Choroid plexus epithelial cell (primary cell): ENCODE measurements at places on chromosomes 12 and 14.

GRCh38 chr14:21092273-21093011 lies 6.0 kb downstream of the ZNF219 start:
- DNase-seq, result peak; percentile 82

GRCh38 chr12:66387117-66387516 lies 84.8 kb downstream of the HELB start:
- DNase-seq, result peak; percentile 12

- DNase-seq, result peak; percentile 2
These were observed 9.5 kb downstream of the ZNF891 start for GRCh38 chr12:133120385-133121191.

DNA sequence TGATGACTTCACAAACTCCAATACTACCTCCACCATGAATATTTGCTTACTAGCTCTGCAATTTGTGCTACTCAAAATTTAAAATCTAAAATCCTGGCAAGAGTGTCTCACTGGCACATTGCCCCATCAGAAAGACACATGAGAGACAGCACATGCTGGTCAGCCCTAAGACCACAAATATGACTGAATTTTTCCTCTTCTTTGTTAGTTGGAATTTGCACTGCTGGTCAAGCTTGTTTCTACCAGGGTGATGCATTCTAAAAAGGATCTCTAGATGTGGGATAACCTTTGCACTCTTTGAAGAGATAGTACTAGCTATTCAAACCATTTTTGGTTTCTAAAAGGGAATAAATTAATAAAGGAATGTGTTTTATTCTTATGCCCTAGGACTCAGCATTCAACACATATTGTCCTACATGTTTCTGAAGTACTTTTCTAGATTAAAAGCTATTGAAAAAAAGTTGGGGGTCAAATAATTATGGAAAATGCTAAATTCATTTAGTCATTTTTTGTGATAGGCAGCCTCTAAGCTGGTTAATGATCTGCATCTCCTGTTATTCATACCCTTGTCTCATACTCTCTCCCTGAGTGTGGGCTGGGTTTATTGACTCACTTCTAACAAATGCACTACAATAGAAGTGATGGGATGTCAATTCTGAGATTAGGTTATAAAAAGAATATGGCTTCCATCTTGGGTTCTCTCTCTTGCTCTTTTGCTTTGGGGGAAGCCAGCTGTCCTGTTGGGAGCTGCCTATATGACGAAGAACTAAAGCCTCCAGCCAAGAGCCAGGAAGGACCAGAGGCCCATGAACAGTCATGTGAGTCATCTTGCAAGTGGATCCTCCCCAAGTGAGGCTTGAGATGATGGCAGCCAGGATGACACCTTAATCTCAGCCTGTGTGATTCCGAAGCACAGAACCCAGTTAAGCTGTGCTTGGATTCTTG lies 211.5 kb upstream of the CRY1 start:
- DNase-seq, result peak; percentile 19

- no peak for DNase-seq
These were observed 404.3 kb downstream of the BCL11B start for GRCh38 chr14:98867726-98868125.

DNA sequence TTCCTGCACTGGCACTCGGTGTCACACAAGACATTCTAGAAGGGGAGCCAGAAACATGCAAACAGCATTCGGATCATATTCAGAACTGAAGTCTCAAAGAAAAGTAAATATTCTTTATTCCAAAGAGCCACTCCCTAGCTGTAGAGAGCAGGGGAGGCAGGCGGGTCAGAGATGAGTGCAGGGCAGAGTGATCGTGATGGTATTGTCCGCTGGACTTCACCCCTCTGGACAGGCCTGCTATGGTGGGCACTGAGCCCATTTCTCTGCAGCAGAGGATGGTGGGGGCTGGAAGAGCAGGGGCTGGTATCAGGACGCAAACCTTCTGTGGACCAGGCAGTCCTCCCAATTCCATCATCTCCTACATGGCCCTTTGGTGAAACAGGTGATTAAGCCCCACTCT lies 25.6 kb downstream of the IRF2BPL start:
- DNase-seq, result no peak

DNA sequence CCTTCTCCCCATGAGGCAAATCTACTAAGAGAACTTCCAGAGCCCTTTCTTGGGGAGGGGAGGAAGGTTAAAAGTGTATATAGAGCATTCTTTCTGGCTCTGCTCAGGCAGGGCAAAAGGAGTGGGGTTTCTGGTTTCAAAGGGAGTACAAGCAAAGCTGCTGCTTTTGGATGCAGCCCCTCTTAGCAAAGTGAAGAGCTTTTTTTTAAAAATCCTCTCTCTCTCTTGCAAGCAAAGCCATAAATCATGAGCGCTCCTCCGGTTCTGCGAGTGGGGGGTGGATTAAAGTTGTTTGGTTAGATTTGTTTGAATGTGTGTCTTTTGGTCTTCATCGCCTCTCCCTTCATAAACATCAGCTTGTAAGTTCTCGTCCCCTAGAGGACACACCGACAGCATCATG lies 546.6 kb upstream of the TBX3 start:
- DNase-seq, result no peak

- no peak for DNase-seq
These were observed 14.6 kb upstream of the EIF5 start for GRCh38 chr14:103319422-103319821.

DNA sequence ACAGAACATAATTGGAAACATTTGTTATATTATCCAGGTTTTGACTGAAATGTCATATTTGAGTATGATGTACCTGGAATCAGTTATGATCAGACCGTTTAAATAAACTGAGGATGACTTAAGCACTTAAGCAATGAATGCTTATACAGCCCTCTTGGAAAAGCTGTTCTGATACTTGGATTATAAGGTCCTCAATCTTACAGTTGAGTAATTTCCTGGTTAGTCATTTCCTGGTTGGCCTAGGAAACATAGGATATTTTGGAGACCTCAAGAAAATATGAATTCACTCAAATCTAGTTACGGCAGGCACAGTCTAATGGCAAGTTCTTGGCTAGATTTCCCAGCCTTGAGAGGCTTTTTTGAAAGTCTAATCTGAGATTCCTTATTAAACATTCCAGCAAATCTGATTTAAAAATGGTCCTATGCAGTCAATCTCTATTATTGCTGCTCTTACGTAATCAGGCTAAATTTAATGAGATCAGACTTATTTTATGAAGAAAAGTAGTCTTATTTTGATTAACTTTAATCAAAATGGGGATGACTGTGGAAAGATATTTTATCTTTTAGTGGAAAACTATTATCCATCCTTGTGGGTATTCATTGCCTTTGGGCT lies 447.2 kb downstream of the SNAPC1 start:
- DNase-seq, result peak; percentile 76

DNA sequence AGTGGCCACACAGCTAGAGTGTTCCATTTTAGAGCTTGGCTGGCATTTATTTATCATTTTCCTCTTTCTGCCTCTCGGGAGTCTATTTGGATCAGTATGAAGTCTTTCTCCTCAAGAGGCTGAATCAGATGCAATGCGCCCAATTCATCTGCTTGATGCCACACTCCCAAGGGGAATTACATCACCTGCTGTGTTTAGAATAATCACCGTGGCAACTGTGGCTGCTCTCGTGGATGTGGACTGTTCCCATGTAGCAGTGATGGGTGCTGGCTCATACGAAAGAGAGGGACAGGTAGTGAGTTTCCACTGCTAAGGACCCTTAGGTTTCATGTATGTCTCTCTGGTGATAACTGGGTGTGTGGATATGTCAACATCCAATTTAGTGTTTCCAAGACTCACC lies 70.7 kb downstream of the SRRM4 start:
- DNase-seq, result no peak

DNA sequence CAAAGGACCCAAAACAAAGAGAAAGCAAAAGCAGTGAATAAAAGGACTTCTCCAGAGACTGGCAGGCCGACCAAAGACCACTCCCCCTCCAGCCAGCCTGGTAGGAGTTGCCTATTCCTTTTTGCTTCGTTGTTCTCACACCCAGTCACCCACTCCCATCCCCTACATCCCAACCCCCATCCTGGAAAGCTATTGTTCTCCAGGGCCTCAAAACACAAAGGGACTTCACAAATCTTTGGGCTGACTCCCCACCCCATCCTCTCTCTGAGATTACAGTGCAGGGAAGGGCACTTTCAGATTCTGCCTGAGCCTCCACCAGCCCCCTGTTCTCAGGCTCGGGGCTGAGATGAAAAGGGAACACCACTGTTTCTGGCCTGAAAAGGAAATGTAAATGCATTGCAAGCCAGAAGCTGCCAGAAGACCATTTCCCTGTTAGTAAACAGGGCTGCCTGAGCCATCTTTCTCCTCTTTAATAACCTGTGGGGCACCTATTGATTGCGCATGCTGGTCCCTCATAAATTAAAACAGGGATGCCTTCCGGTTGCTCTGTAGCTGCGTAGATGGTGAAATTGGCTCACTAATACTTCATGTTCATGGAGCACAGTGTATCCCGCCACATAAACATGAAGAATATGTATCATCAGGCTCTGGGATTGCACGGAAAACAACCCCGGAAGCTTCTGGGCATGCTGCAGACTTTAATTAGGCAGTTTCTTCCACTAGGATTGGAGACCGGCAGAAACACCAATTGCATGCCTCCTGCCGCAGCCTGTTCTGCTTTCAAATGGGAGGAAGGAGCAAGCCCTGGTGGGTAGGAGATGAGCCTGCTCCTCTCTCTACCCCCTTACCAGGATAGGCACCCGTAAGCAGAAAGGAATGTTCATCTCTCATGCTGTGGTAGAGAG lies 130.3 kb upstream of the FUT8 start:
- peak; percentile 83 for DNase-seq

GRCh38 chr12:131732-132495 lies 65.3 kb downstream of the IQSEC3 start:
- peak; percentile 15 for DNase-seq

- peak; percentile 22 for DNase-seq
These were observed 108.1 kb upstream of the G2E3 start for GRCh38 chr14:30450631-30451545.

- DNase-seq, result peak; percentile 15
These were observed 5.1 kb downstream of the ERBB3 start for GRCh38 chr12:56084958-56085543.

GRCh38 chr12:46179693-46180452 lies 89.0 kb downstream of the SLC38A1 start:
- DNase-seq, result no peak

DNA sequence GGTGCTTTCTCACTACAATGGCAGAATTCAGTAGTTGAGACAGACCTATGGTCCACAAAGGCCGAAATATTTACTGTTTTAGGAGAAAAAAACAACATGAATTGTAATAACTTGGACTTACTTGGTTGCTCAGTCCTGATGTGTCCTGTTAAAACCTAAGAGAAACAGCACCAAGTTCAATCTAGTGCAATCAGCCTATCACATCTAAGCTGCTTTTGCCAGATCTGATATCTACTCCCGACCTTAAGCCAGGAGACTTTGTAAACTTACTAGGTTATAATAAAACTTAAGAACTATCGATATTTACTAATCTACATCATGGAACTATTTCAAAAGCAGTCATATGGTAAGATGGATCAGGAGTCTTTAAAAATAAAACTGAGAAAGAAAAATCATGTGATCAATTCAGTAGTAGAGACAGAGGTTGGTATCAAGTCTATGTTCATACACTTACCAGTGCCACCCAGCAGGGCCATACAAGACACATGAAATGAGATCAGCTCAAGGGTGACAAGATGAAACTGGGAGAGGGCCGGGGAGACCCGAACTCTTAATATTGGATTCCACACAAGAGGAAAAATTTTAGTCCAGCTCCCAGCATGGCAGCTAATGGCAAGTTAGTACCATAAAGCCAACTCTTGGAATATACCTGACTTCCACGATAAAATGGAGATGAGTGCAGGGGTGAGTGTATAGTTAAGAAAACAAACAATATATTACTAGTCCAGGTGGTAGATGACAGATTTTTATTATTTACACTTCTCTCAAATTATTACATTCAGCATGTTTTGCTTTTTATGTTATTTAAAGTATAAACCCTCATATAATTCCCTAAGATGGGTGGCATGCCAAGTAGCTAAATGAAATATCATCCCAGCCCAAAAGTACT lies 27.5 kb downstream of the NUDT4 start:
- peak; percentile 39 for DNase-seq

- peak; percentile 79 for DNase-seq
These were observed 71.1 kb downstream of the PTPRR start for GRCh38 chr12:70849265-70849960.

- DNase-seq, result no peak
These were observed 195.7 kb upstream of the LRIG3 start for GRCh38 chr12:59115995-59116394.

GRCh38 chr12:115341442-115341841 lies 657.5 kb upstream of the TBX3 start:
- DNase-seq, result peak; percentile 99

DNA sequence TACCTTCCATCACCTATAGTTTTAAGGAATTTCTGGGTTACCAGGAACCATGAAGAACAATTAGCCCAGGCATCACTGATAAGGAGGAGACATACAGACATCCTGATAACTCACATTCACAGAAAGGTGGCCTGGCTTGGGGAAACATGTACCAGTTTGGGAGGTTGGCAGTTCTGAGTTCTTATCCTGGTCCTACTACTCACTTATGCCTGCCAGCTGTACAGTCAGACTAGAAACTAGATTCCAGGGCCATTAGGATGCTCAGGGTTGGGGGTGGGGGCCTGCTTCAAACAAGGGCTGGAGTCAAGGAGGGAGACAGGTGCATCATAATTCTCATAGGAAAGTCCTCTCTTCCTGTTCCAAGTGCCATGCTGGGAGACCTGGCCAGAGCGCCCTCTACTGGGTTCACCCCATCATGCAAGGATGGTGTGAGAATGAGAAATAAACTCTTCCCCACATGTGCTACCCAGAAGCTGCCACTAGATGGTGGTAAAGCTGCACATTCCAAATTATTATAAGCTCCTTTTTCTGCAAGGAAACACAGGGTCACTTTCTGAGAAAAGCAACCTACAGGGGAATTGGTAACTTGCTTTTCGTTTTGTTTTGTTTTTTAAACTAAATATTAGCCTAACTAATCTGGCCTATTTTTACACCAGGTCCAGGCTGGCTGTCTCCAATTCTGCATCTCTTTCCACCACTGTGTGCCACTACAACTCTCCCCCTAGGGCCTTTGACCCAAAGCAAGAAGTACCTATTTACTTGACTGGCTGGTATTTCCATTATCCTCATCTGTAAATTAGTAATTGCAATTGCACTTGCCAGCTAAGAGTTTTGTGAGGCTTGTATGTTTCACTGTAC lies 14.5 kb downstream of the OAS2 start:
- peak; percentile 81 for DNase-seq

- no peak for DNase-seq
These were observed 28.0 kb upstream of the C12orf42 start for GRCh38 chr12:103523771-103524170.

- no peak for DNase-seq
These were observed 163.8 kb upstream of the LMNTD1 start for GRCh38 chr12:25716842-25717241.

- no peak for DNase-seq
These were observed 702.1 kb downstream of the NOVA1 start for GRCh38 chr14:25895740-25896139.
